ENCODE measurements at places on chromosomes 5 and 9.

DNA sequence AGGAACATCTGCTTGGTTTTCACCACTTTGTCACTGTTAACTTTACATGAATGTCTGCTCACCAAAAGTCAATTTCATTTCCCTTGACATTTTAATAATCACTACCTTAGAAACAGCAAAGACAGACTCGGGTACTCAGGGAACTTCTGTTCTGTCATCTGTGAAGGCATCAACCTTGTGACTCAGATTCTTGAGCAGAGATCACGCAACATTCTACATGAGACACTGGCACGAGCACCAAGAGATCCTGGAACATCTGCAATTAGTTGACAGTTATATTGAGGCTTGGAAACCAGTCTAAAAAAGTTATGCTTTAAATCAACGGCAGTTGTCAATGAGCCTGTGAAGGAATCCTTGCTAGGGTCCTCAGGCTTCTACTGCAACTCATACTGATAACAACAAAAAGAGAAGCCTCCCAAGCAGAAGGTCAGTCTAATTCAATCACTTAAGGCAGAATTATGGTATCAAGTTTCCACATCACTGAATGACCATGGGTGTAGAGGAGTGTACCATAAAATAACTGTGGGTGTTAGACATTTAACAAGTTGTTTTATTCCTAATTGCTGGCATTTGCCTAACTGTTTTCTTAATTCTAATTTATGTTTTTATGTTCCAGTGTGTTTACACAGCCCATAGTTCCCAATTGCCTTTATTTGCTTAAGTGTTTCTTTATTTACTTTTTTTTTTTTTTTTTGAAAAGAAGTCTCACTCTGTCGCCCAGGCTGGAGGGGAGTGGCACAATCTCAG is 3.3 kb upstream of the PBX3 start:
- DNase-seq: no peak

DNA sequence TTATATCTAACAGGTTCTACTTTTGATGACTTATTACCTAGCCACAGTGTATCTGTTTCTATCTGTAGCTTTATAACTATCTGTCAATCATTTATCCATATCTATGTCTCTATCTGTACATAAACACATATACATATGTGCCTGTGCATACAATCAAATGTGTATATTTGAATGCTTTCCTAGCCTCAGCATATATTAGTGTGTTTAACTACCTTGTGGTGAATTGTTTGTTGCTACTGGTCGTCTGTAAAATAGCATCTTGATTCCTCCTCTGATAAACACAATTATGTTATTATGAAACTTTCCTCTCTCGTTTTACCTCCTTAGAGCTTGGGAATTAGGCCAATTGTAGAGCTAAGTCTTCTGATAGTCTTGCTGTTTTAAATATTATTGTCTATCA is 44.4 kb downstream of the PARP8 start:
- no peak for DNase-seq

GRCh38 chr9:108671794-108672193 is 184.0 kb downstream of the ACTL7B start:
- no peak for DNase-seq

DNA sequence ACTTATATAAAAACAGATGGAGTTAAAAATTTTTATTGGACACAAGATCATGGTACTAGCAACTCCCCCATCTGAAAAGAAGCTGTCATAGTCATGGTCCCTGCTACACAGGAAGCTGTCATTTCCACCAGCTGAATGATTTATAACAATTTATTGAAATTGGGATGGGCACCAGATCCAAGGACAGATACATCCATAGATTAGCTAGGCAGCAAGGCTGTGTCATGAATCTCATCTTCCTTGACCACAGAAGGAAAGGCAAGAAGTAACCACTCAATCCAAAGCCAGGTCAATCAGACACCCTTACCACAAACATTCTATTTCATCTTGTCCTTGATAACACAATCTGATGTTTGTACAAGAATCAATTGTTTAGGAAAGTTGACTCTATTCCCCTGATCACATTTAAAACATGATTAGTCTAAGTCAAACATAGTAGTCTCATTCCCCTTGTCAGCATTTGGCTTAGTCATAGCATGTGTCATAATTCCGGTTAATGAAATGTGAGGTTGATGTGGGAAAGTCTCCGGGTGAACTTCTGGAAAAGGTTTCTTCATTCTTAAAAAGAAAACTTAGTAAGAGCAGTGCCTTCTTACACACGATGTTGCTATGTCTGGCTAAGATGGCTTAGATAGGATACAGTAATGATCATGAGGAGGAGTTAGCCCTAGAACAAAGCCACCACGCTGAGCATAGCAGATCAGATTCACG is 462.6 kb upstream of the PAPPA start:
- DNase-seq: no peak

GRCh38 chr5:179608131-179608581 is 15.3 kb downstream of the HNRNPH1 start:
- DNase-seq: peak; percentile 47

DNA sequence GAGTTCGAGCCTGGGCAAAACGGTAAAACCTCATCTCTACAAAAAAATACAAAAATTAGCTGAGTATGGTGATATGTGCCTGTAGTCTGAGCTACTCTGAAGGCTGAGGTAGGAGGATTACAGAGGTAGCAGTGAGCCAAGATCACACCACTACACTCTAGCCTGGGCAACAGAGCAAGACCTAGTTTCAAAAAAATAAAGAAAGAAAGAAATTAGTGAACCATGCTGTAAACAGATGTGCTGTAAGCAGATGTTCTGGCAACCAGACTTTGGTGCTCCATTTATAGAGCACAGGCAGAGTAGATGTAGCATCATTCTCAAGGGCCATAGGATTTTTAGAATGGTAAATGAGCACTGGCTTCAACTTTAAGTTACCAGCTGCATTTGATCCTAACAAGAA is 115.4 kb downstream of the ST8SIA4 start:
- DNase-seq: no peak

DNA sequence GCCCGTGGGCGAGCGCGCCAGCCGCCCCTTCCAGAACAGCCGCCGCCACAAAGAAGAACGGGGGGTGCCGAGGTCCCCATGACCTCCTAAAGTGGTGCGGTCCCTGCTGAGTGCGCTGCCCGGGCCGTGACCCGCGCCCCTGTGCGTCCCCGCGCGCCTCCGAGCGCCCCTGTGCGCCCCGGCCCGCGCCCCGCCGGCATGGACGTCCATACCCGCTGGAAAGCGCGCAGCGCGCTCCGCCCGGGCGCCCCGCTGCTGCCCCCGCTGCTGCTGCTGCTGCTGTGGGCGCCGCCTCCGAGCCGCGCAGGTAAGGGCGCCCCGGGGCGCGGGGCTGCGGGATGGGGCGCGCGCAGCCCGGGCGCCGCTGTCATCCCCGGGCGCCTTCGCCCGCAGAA is 384 bp downstream of the COL5A1 start:
- DNase-seq: no peak

DNA sequence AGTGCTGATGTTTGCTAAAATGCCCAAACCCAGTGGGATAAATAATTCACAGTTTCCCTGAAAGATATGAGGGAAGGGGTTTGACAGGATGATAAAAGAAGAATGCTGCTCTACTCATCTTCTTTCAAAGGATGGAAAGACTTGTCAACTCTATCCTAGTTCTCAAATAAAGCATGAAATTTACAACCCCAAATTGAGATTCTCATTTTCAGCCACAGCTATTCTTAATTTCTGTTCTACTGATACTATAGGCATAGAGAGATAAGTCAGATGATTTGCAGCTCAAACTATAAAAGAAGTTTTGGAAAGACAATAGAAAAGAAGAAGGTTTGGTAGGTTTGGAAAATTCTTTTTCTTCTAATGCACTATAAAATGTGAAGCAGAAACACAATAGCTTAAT is 542.6 kb downstream of the CSNK1G3 start:
- no peak for DNase-seq

DNA sequence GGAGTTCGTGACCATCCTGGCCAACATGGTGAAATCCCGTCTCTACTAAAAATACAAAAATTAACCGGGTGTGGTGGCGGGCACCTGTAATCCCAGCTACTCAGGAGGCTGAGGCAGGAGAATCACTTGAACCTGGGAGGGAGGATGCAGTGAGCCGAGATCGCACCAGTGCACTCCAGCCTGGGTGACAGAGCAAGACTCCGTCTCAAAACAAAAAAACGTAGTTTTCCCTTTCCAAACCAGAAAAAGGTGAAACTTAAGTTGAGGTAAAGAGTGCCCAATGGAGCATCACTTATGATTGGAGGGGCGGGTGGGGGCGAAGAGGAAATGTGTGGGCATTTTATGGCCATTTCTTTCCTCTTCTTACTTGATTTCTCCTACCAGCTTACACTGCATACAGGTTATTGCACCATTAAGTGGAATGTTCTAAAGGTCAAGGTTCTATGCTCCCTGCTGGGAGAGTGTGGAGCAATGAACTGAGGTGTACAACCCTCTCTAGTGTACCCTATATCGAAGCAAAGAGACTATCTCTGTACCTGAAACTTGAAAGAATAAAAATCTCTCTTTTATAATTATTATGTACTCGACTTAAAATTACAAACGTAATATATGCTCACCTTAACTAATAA is 136.2 kb downstream of the DEPDC1B start:
- DNase-seq: no peak

All from naive thymus-derived CD8-positive, alpha-beta T cell (primary cell).